Fibroblast of upper back skin (primary cell): ENCODE measurements at places on chromosomes 2 and 18.

- no peak for DNase-seq
Measured at GRCh38 chr2:25035537-25036220, 6.2 kb upstream of the EFR3B start.

DNA sequence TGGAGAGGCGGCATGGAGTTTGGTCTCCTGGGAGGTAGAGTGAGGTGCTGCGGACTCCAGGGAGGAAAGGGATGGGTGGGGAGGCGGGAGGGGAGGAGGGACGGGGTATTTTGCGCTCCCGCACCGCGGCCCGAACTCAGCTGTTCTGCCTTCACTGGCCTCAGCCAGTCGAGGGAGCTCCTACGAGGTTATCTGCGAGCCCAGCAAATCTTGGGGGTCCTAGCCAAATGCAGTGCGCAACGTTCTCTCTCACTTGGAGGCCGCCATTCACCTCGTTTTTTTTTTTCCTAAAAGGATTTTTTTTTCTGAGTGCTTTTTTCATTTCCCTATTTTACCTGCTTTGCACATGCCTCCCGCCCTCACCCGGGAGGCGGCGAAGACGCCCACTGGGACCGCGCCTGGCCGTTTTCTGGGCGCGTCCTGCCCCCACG is 877 bp upstream of the BCL2L11 start:
- DNase-seq: no peak

DNA sequence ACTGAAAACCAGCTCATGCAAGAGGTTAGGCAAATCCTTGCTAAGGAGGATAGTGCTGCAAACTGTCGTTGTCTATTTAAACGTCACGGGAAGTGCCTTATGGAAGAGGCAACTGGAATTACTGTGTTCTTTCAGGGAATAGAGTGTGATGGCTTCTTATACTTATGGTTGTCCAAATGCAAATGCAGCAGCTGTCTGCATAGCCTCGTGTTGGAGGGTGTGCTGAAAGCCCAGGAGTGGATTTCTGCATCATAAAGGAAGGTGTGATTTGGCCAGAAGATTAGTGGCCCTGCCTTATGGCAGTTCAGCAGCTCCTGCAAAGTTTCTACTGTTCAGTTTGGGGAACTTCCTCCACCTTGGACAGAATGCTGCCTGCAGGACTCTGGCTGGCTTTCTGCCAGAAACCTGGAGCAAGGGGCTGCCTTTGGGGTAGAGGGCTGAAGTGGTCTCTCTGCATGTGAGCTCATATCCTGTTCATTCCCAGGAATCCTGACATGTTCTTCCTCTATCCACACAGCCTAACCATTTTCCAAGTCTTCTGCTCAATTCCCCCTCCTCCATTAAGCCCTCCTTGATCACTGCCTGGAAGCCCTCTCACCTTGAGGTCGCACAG is 321.2 kb upstream of the CXCR4 start:
- DNase-seq: no peak

GRCh38 chr2:180046776-180047175 is 39.7 kb upstream of the CWC22 start:
- DNase-seq: peak; percentile 68
